ENCODE measurements at places on chromosomes 2 and 18. TPM values are rescaled to one million over a fixed set of nuclear protein-coding genes. Genes with fewer than 3 reads are reported as not detected.

The LDLRAD4 gene
- 0.88 TPM for total RNA-seq

The PNKD gene
- 58.4 TPM for total RNA-seq

The CCDC93 gene
- total RNA-seq: 36.7 TPM

The SOWAHC gene
- 15.5 TPM for total RNA-seq

The FEV gene
- 51.1 TPM for total RNA-seq

The ATP6V1B1 gene
- 8.6 TPM for total RNA-seq

The UGT1A3 gene
- total RNA-seq: 0.19 TPM

The SULT1C2 gene
- total RNA-seq: 5.9 TPM

The TCF4 gene
- 189 TPM for total RNA-seq

The KYNU gene
- 1.8 TPM for total RNA-seq

The TNS1 gene
- total RNA-seq: 87.5 TPM

The PROKR1 gene
- 0.10 TPM for total RNA-seq

The CLEC4F gene
- not detected for total RNA-seq

The SYT4 gene
- 10.0 TPM for total RNA-seq

The PARD3B gene
- total RNA-seq: 12.6 TPM

The GAREM1 gene
- total RNA-seq: 20.7 TPM

Data from type B pancreatic cell (in vitro differentiated cells).